Myocyte (in vitro differentiated cells): ENCODE measurements at places on chromosomes 4 and X. TPM values are rescaled to one million over a fixed set of nuclear protein-coding genes. Genes with fewer than 3 reads are reported as not detected.

FAM184B gene
- not detected in 2 replicates for total RNA-seq

CENPVL1 gene
- total RNA-seq = 0.24 TPM in 1 of 2 replicates, not detected in the other

LYAR gene
- total RNA-seq = 17.5 and 21.6 TPM in 2 replicates

CDKL2 gene
- total RNA-seq = 0.10 and 0.59 TPM in 2 replicates

DNA sequence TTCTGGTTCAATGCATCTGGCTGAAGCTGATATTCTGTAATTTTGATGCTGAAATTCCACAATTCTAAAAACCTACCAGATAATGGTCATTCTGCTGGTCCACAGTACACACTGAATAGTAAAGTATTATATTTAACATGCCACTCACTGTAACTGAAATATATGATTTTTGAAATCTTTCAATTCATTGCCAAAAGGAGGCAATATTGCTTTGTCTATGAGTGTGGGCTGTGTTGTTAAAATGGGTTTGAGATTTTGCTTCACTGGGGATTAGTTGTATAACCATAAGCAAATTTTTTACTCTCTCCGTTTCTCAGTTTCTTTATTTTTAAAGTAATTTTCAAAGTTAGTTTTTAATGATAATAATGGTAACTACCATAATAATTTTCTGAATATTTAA is 1404.1 kb upstream of the IGFBP7 start:
- no peak for DNase-seq
